ENCODE measurements at places on chromosomes 1 and 21.

DNA sequence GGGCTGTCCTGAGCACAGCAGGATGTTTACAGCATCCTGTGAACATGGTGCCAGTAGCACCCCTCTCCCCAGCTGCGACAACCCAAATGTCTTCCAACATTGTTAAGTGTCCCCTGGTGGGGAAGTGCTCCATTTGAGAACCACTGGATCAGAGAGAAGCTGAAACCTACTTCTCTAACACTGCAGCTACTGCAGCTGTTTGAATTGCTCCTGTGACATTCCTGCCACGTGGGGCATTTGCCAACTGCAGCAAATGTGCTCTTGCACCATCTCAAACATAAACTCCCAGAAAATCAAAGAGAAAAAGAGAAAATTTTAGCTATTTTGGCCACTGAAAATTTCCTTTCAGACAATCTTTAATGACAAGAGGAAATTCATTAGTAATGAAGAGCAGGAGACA lies 11.0 kb downstream of the SLC2A5 start:
- DNase-seq: no peak

- no peak for DNase-seq
Observed at GRCh38 chr1:229139331-229140118, 131.4 kb upstream of the RAB4A start.

DNA sequence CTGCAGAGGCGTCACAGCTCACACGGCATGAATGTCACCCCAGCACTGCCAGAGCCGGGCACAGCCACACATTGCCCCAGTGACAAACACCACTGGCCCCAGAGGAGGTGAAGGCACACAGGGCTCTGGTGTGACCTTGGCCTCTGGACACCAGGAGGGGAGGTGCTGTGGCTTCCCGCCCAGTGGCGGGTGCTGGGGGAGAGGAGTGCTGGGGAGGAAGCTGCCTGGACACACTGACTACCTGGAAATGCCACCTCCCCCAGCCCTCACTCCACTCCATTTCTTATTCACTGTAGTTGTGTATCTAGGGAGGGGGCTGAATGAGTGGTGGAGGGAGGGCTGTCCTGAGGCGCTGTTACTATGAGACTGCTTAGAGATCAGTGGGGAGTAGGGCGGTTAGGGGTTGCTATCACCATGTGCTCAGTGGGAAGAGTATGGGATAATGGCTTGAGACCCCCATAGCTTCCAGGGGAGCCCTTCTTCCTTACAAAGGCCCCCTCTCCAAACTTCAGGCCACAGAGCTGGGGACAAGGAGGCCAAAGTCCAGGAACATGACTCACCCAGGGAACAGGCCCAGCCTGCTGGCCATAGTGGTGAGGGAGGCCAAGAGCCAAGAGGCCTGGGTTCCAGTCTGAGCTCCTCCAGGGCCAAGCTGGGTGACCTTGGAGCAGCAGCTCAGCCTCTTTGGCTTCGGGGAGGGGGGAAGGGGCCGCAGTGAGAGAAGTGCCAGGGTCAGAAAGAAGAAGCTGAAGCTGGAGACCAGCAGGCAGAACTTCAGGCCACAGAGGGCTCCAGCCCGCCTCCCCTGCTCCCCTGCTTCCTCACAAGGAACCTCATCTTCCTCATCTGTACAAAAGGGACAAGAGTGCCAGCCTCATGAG lies 40.1 kb downstream of the AHDC1 start:
- DNase-seq: no peak

DNA sequence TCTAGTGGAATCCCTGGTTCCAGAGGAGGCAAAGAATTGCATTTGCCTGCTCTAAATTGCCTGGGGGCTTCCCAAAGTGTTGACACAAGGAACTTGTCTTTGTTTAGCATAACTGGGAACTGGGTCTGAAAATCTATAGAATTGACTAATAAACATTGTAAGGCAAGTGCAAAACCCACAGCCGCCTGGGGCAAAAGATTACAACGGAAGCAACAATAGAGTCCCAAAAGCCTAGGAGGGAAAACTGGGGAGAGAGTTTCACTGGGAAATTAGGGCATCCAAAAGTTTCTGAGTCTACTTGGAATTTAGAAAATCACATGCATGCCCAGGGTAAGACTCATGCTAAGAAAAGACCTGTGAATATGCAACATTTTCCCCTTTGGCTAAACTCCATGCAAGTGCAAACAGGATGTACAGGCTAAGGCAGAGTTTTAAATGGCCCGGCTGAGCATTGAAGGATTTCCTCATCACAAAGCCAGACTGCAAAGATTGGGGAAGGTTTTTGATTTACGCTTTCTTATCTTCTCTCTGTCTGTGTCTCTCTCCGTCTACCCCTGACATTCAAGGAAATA lies 725.3 kb upstream of the NCAM2 start:
- DNase-seq: no peak

DNA sequence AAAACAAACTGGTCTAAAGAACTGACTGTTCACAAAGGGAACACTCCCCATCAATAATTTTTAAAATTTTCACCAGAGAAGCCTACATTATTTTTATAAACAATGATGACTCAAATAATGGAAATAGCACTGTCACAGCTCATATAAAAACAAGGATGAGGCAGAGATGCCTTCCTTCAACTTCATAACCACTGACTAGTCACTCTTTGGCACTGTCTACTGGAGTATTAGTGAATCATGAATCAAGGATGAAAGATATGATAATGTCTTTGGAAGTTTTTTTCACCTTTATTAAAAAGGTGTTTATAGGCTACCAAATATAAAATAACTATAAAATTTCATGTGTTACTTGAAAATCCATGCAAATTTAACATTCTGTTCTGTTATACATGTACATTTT lies 316.9 kb downstream of the VAV3 start:
- DNase-seq: no peak

GRCh38 chr1:61930116-61930645 lies 187.9 kb downstream of the PATJ start:
- DNase-seq: no peak

DNA sequence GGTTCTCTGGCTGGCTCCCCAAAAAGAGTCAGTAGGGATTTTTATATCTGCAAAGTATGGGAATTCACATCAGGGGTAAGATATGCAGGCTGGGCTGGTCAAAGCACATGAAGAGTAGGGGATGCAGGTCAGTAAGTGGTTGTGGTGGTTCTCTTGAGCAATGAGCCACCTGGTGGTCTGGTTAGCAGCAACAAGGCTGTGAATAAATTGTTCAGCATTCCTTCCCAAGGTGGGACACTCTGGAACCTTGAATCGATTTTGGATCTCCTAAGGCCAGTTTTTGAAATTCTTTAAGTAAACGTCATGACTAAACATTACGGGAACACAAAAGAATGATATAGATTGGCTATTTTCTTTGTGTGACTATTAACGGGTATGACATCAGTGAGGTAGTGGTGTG lies 563.0 kb upstream of the NEGR1 start:
- DNase-seq: peak; percentile 17

GRCh38 chr1:86504137-86504479 lies 35.4 kb downstream of the CLCA1 start:
- DNase-seq: no peak

- no peak for DNase-seq
Observed at GRCh38 chr1:192615055-192615454, 20.9 kb upstream of the RGS13 start.

DNA sequence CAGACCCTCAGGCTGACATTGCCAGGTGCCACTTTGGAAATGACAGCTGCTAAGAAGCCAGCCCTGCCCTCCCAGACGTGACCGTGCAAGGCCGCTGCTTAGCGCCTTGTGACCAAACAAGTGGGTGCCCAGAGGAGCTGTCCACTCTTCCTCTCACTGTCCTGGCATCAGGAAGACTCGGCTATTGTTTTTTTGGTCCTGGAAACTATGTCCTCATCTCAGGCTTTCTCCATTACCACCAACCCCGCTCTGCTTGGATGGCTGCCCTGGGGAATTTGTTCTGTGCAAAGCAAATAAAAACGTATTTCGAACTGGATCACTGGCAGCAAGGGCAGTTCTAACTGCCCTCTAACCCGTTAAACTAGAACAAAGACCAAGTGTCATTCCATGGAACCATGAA lies 13.7 kb upstream of the TENT5C start:
- DNase-seq: no peak

GRCh38 chr1:78038491-78038939 lies 7.3 kb upstream of the GIPC2 start:
- DNase-seq: no peak

DNA sequence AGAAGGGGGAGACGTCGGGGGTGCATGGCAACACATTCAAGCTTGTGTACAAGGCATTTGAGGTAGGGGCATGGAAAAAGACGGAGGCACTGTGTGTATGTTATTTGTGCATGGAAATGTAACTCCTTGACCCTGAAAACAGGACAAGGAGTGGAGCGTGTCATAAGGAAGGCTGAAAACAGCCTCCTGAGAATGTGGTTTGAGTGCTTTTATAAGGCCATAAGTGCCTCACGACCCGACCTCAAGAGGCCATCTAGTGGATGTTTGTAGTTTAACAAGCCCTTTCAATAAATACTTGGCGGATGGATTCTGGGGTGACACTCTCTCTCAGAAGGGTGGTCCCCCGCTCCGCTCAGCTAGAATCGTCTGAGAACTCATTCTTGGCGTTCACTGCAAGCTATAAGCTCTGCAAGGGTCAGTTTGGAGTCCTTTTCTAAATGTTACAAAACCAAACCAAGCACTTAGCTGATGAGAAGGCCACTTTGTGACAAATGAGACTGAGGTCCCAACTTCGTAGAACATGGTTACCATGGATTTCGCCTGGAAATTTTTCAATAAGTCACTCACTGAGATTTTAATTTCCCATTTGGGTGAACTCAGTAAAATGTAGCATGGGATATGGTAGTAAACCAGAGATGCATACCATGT lies 38.8 kb upstream of the CLCA4 start:
- DNase-seq: peak; percentile 12

- DNase-seq: no peak
Observed at GRCh38 chr1:115433483-115433882, 95.4 kb upstream of the NGF start.

DNA sequence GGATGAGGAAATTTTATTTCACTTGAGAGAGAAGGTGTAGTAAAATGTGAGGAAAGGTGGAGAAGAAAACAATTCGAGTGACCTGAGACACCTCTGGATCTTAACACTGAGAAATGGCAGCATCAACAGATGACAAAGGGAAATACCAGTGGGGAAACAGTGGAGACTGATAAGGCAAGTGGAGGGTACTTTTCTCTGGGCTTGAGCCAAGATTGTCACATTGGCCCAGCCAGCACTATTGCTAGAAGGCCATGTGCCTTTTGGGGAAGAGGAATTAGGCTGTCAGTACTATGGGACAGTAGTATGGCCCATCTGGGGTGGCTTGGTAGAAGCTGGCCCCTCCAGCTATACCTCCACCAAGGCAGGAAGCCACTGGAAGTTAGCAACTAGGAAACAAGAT lies 8.4 kb downstream of the SYPL2 start:
- DNase-seq: no peak

DNA sequence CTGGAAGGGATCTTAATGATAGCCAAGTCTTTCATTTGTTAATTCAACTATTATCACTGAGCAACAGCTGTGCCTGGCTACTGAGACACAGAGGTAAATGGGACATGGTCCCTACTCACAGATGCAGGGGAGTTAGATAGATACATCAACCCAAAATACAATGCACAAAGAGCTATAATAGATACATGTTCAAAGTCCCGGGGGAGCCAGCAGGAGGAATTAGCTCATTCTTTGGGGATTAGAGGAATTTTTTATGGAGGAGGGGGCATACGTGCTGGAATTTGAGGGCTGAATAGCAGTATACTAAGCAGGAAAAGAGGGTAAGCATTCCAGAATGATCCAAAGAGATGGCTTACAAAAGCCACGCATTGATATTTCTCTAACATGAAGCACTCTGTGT lies 34.6 kb downstream of the C8B start:
- no peak for DNase-seq

- no peak for DNase-seq
Observed at GRCh38 chr1:208189716-208190115, 54.5 kb downstream of the PLXNA2 start.

DNA sequence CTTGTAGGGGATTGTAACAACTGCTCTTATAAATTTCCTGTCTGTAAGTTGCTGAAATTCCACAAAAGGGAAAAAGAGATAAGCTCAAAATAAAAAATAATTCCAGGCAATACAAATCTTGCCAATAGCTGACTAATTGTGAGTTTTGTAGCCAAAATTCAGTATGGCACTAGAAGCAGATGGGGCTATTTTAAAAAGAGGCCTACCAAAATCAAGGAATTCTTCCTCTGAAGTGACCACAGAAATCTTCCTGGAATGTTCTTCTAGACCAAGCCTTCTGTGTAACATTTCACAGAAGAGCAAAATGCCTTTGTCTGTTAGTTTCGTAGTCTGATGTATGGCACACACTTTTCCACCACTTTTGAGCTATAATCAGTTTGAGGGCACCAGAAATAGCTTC lies 127.6 kb downstream of the CYYR1 start:
- DNase-seq: no peak

GRCh38 chr1:226558036-226558650 lies 9.6 kb downstream of the STUM start:
- no peak for DNase-seq

DNA sequence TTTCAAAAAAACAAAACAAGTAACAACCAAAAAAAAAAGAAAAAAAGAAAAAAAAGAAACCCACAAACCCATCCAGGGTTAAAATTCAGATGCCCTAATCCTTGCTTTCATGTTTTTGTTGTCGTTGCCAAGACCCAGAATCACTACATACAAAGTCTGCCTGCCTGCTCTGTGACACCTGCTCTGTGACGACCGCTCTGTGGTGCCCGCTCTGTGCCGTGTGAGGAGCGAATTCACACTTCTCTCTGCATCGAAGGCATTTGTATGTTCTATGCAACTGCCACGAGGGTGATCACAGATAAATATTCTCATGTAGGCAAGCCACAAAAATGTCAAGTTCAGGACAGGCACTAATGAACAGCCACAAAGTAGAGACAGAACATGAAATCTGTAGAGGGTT lies 178.6 kb downstream of the SLC45A1 start:
- DNase-seq: no peak

GRCh38 chr1:74468982-74469603 lies 43.3 kb downstream of the LRRC53 start:
- no peak for DNase-seq

- DNase-seq: no peak
Observed at GRCh38 chr1:237811633-237812032, 79.1 kb downstream of the ZP4 start.

GRCh38 chr1:43314233-43314632 lies 13.5 kb downstream of the TIE1 start:
- no peak for DNase-seq

DNA sequence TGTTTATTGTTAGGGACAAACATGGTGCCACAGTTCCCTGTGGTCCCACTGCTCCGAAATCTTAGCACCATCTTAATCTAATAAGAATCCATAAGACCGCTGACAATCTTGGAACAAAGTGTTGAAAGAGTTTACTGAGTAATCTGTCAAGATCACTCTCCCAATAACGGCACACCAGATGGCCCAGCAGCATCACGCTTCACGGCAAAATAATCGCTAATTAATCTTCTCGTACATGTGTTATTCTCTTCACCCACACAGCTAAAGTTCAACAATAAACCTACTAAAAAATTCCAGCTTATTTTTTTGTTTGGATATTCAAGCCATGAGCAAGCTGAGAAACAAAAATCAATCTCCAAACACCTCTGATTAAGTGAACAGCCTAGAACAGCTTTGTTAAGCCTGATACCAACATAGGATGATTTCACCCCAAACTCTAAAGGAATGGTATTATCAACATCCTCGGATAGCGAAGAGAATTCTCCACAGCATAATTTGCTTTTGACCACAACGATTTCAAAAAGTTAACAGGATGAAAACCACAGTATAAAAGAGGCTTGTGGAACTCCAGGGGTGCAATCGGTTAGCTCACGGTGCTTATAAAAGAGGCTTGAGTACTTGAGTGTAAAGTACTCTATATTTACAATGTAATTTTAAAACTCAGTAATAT lies 329.9 kb upstream of the GREM2 start:
- no peak for DNase-seq
